ENCODE measurements at places on chromosomes 4 and X. TPM values are rescaled to one million over a fixed set of nuclear protein-coding genes. Genes with fewer than 3 reads are reported as not detected.

DNA sequence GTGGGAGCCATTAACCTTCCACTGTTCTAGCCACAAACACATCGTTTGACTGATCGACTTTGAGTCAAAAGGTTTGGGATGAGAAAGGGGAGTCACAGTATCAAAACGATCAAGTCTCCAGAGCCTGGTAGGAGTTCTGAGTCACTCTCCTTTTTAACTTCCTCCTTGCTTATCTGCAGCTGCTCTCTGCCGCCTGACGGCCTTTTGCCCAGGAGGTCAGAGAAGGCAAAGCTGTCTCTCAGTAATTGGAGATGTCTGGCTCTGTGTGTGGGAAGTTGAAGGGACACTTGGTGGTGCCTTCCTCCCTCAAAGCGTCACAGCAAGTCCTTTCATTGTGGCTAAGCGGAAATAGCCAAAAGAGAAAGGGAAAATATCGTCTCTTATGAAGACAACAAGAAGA lies 63.1 kb downstream of the ANOS1 start:
- no peaks in the 10 kb centered on the region for H3K36me3 ChIP-seq
- H3K27me3 ChIP-seq, result no peaks in the 10 kb centered on the region
- H3K4me3 ChIP-seq, result no peak overlapping the region
- no peaks in the 10 kb centered on the region for H3K4me1 ChIP-seq
- no peak overlapping the region for H3K27ac ChIP-seq

DNA sequence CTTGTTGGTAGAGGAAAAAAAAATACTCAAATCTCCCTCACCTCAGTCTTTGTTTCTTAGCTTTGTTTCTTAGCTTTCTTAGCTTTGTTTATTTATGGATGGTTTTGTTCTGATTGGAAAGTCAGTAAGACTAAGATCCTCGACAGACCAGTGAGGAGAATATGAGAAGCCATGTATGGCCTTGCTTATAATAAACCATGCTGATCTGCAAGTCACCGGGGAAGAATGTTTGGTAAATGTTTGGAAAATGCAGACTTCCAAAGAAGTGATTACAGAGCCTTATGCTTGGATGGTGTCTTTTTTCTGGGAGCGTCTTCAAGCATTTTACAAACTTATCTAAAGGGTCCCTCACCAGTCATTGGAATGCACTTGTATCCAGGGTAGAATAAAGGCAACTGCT lies 90.1 kb upstream of the NOCT start:
- H3K27ac ChIP-seq, result no peak overlapping the region
- no peaks in the 10 kb centered on the region for H3K4me1 ChIP-seq
- no peaks in the 10 kb centered on the region for H3K36me3 ChIP-seq
- DNase-seq, result no peak

Gene UCP1
- total RNA-seq, result not detected

- no peaks in the 10 kb centered on the region for H3K36me3 ChIP-seq
- DNase-seq, result no peak
- H3K27me3 ChIP-seq, result peaks cover 10% of the 10 kb centered on the region
- H3K4me3 ChIP-seq, result no peak overlapping the region
- no peak overlapping the region for H3K27ac ChIP-seq
These were observed 105.0 kb upstream of the AFAP1 start for GRCh38 chr4:8044699-8045098.

Gene CSAG1
- not detected for total RNA-seq
